H54 (cell line): ENCODE measurements at places on chromosomes 16 and 17.
A peak's percentile ranks its signal among the peaks of the same experiment; 100 is the strongest.

DNA sequence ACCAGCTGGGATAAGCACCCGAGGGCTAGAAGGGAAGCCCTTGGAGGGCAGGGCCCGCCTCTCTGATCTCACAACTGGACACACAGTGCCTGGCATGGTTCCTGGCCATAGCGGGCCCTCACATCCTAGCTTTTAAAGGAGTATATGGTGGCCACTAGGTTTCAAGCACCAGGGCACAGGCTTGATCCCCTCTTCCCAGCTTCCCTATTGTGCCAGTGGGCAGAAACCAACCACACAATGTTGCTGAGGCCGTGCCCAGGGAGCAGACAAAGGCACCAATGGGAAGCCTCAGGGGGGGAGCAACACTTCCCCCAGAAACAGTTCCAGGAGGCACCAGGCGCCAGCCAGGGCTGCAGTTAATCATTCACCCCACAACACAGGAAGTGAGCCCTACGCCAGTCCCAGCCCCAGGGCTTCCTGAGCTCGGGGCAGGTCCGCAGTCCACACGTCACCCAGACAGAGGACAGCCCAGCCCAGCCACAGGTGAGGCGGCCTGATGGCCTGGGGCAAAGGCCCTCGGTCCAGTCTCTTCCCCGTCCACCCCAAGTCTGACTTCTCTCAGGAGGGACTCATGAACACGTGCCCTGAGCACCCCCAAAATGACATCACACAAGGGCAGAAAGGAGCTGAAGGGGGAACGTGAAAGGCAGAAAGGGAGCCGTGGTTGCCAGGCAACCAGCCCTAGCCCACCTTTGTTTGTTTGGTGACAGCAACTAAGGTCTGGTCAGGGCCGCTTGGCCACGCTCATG, 12.8 kb downstream of the SMIM5 start:
- no peak for DNase-seq

DNA sequence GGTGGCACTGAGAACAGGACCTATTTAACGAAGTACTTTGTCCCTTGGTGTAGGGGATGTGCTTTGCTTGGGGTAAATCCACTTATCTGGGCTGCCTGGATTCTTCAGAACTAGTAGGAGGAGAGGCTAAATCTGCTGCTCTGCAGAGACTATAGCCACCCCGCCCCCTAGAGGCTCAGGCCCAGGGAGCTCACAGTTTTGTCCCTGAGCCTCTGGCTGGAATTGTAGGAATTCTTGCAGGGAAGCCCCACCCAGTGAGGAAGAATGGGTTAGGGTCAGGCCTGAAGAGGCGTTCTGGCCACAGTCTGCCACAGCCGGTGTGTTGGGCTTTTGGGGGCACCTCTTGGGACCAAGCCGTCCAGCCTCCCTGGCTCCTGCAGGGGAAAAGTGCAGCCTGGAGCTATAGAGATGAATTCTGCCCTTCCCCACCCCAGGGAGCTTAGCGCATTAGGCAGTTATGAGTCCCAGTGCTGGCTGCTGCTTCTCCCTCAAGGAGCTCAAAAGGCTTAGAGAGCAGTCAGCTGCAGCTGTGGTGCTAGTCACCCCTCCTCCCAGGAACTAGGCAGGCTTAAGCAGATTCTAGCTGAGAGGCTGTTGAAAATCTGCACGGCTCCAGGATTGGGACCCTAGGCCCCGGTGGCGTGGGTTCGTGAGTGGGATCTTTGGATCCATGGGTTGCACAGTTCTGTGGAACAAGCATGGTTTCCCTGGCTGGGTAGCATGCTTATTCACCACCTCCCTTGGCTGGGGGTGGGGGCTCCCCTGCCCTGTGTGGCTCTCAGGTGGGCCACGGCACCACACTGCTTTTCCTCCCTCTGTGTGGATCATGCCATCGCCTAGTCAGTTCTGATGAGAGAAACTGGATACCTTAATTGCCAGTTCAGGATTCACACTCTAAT, 237.4 kb upstream of the TOM1L1 start:
- DNase-seq = no peak

DNA sequence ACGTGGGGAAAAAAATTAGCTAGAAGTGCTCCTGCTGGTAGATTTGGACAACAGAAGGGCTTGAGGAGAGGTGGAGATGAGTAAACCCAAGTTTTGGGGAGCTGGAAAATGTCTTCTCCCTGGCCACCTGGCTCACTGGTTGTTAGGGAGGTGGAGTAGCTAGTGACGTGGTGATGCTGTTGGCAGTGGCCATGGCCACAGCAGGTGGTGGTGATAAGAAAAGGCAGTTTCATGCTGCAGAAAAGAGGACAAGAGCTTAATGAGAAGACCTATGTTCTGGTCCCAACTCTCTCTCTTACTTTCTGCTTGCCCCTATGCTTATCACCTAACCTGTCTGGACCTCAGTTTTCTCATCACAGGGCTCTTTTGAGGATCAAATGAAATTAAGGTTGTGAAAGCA, 223.5 kb upstream of the N4BP1 start:
- DNase-seq = no peak

DNA sequence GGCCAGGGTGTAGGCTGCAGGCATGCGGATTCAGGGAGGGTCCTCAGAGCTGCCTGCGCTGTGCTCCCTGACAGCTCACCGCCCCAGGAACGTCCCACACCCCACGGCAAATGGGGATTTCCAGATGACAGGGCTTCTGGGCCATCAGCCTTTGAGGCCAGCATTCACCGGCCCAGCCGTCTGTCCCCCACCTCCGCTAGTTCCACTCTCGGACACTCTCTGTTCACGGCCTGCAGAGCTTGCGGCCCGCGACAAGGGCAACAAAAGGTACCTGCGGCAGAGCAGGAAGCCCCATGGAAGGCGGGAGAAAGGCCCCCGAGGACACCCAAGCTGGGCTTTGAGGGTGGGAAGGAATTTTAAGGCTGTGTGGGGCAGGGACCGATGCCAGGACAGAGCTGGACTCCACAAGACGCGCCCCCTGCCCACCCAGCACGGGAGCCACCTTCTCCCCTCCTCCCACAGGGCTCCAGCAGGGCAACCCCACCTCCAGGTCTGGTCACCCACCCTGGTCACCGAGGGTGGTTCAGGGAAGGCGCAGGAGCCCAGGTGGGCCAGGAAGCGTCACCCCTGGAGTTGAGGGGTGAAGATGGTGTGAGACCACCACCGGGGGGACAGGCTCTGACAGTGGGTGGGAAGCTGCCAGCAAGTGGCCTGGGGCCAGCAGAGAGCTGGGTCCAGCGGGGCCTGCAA, 5.6 kb upstream of the CYBA start:
- no peak for DNase-seq

DNA sequence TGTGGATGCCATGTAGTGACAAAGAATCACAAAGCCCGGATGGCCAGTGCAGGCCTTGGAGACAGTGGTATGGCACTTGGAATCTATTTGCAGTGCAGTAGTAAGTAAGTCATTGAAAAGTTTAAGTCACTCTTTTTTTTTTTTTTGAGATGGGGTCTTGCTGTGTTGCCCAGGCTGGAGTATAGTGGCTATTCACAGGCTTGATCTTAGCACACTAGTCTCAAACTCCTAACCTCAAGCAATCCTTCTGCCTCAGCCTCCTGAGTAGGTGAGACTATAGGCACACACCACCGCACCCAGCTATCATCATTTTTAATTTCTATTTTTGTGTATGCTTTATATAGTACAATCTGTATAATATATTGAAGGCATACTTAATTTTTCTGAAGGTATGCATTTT, 4.3 kb upstream of the PLSCR3 start:
- no peak for DNase-seq

DNA sequence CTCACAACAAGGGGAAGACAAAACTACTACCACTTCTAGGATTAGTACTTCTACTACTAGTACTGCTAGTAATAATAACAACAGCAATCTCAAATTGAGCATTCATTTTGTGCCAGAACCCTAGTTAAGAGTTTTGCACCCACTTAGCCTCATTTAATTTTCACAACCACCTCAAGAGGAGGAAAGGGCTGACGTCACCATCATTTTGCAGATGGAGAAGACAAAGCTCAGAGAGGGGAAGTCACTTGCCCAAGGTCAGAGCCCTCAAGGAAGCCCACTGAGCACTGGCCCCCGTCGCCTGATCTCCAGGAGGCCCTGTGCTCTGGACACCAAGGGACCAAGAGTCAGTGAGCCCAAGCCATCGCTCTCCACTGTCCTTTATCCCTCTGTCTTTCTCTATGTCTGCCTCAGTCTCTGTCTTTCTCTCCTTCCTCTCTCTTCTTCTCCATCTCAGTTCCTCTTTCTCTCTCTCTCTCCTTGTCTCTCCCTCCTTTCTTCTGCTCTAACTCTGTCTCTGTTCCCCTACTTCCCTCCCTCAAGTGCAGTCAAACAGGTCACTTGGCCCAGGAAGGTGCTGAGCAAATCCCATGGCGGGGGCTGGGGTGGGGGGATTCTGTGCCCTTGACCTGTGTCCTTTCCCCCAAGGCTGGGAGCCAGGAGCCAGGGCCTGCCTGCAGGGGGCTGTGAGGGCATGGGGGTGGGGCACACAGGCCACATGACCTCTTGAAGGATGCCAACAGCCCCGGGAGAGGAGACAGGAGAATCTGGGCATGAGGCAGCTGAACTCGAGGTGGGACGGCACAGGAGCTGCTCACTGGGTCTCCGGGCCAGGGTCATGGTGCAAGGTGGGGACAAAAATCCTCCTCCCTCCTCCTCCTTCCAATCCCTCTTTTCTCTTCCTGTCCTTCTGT, 11.2 kb upstream of the NGFR start:
- no peak for DNase-seq

GRCh38 chr16:4206680-4207079, 35.2 kb downstream of the SRL start:
- no peak for DNase-seq

GRCh38 chr17:79461041-79461440, 149.8 kb downstream of the RBFOX3 start:
- DNase-seq = peak; percentile 30

- no peak for DNase-seq
Observed at GRCh38 chr17:17682737-17683680, 1.8 kb downstream of the RAI1 start.

- no peak for DNase-seq
Observed at GRCh38 chr16:2184962-2185361, 11.4 kb downstream of the CASKIN1 start.

- no peak for DNase-seq
Observed at GRCh38 chr16:50289950-50290764, 23.8 kb downstream of the ADCY7 start.

DNA sequence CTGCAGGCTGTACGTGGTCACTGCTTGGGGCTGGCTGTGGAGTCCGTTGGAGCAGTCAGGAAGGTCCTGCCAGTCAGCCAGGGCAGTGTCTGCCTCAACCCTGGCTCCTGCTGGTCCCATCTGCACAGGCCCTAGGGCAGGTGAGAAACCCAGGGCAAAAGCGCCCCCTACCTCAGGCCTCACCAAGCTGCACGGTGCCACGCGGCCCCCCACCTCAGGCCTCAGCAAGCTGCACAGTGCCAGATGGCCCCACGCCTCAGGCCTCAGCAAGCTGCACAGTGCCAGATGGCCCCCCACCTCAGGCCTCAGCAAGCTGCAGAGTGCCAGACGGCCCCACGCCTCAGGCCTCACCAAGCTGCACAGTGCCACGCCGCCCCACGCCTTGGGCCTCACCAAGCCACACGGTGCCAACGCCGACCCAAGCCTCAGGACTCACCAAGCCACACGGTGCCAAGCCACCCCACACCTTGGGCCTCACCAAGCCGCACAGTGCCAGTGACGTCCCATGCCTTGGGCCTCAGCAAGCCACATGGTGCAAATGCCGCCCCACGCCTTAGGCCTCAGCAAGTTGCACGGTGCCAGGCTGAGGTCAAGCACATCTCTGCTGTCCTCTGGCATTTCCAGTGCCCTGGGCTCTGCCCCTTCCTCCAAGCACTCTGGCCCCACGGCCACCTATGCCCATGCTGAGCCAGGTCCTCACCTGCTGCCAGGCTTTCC, 5.5 kb downstream of the TMEM204 start:
- DNase-seq = no peak

DNA sequence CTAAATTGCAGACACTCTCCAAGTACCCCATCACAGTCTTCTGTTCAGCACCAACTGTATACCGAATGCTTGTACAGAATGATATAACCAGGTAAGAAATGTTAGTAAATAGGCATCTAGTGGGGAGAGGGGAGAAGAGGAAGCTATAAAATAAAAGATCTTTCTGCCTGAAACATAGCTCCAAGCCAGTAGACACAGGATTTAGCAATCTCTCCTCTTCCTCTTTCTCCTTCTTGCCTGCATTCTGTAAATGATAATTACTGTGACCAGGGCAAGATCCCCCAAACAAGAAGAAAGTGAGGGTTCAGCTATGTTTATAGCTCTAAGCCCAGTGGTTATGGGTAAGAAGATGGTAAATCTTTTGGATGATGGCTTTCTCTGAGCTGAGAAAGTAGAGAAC, 17.9 kb downstream of the ACSM3 start:
- DNase-seq = no peak

DNA sequence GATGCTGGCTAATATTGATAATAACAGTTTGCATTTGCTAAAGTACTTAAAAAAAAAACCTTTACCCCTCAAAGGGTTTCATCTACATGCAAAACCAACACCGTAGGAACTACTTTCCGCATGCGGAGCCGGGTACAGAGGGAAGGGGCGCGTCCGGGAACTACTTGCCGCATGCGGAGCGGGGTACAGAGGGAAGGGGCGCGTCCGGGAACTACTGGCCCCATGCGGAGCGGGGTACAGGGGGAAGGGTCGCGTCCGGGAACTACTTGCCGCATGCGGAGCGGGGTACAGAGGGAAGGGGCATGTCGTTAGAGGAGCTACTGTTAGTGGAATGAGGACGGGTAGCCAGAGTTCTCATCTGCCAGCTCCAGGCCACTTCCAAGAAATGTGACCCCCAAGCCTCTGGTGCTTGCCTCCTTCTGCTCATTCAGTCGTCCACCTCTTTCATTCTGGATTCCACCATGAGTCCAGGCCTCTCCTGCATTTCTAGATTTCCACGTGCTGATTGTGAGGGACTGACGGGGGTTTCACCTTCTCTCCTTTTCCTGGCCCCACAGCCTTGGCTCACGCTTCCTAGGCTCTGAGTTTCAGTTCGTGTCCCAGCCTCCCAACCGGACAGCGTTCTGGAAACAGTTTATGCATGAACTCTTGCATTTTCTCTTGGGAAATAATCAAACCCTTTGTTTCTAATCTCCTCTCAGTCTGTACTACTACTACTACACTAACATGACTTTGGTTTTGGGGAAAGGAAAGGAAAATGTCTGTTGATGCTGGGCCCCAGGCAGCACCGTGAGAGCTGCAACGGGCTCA, 26.9 kb downstream of the MINK1 start:
- no peak for DNase-seq

GRCh38 chr16:27852681-27853080, 210.8 kb downstream of the GSG1L start:
- DNase-seq = no peak

- DNase-seq = peak; percentile 64
Observed at GRCh38 chr16:15434425-15435215, at the start of gene BMERB1. TSS of gene BMERB1 (plus strand) at chr16:15434588. CDS start at chr16:15434654, 66 bp downstream.

- DNase-seq = no peak
Observed at GRCh38 chr17:72345536-72345935, 224.7 kb downstream of the SOX9 start.

DNA sequence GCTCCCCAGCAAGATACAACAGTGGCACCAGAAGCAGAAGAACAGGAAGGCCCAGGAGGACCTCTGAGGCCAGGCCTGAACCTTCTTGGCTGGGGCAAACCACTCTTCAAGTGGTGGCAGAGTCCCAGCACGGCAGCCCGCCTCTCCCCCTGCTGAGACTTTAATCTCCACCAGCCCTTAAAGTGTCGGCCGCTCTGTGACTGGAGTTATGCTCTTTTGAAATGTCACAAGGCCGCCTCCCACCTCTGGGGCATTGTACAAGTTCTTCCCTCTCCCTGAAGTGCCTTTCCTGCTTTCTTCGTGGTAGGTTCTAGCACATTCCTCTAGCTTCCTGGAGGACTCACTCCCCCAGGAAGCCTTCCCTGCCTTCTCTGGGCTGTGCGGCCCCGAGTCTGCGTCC, 11.9 kb downstream of the CES3 start:
- DNase-seq = no peak
